ENCODE measurements at places on chromosomes 5 and 9.

GRCh38 chr9:123696476-123696875 lies 233.4 kb downstream of the DENND1A start:
- no peak for DNase-seq

DNA sequence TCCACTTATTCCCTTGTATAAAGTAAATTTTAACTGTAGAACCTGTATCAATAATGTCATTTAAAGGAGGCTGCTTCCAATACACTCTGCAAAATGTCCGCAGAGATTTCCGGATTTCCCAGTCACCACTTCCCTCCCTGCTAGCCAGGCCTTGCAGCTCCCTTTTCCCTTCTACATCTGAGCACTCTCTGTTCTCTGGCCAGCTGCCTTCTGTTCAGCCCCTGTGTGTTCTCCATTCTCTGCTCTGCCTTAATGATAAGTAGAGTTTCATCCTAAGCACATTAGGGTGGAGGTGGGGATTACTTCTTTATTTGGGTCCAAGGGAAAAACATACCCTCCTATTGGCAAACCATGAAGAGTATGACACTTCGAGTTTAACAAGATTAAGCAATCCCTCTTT lies 719.6 kb upstream of the WWC1 start:
- no peak for DNase-seq

GRCh38 chr5:74072646-74073045 lies 446.6 kb downstream of the ARHGEF28 start:
- no peak for DNase-seq

GRCh38 chr9:21744841-21745240 lies 57.6 kb upstream of the MTAP start:
- DNase-seq = no peak

- no peak for DNase-seq
Measured at GRCh38 chr9:76423216-76424177, 29.3 kb upstream of the RFK start.

GRCh38 chr9:124163760-124164255 lies 93.9 kb upstream of the NEK6 start:
- DNase-seq = no peak

DNA sequence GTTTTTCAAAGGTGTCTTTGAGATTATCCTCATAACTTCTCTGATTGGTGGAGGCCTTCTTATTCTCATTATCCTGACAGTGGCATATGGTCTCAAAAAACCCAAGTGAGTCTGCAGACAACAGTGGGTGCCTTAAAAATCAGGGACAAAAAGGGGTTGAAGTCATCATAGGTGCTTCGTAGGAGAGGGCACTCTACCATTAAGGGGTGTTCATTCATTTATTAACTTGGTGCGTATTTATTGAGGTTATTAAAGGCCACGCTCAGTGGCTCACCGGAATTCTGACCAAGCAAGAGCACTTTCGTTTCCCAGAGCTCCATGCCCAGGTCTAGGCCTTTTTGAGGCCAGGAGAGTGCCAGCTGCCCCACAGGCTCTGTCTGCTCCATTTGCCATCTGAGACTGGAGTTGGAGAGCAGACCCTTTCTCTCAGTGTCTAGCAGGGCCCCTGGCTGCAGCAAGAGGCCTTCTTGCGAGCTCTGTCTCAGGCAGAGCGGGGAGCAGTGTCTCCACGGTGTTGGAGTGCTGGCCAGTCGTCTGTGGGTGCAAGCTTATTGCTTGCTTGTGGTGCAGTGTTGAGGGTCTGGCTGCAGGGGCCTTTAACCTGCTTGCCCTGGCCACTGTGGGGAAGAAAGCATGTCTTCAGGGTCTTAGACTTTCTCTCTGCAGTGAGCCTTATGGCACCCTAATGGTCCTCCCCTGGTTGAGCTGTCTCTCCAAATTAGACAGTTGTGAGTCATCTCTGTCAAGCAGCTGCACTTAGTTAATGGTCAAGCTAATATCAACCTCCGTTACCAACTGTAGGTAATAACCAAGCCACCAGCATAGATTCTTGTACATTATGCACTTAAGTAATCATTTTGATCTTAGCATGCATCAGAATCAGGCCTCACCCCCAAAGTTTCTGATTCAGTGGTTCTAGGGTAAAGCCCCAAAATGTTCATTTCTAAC lies 62.6 kb downstream of the IL31RA start:
- no peak for DNase-seq

GRCh38 chr9:108766626-108767161 lies 89.1 kb downstream of the ACTL7B start:
- DNase-seq = no peak

- DNase-seq = no peak
Measured at GRCh38 chr9:18542837-18543405, 69.0 kb downstream of the ADAMTSL1 start.

GRCh38 chr5:32645246-32645645 lies 59.9 kb downstream of the SUB1 start:
- peak; percentile 3 for DNase-seq

DNA sequence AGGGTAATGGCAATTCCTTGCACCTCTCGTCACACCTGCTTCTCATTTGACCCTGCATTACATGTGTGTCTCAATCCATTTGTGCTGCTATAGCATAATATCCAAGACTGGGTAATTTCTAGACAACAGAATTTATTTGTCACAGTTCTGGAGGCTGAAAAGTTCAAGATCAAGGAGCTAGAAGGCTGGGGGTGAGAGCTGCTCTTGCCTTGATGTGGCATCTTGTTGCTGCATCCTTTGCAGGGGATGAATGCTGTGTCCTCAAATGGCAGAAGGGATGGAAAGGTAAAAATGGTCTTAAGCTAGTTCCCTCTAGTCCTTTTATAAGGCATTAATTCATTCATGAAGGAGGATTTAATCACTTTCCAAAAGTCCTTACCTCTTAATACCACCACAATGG lies 323.7 kb upstream of the RPS23 start:
- DNase-seq = no peak

- no peak for DNase-seq
Measured at GRCh38 chr9:124487260-124488182, 19.7 kb downstream of the NR5A1 start.
